NCI-H2029 treated with DMSO at 0.1 percent for 48 hours (cell line): ENCODE measurements at places on chromosomes 1 and 21.
A peak's percentile ranks its signal among the peaks of the same experiment; 100 is the strongest.

- DNase-seq = no peak
These were observed 56.7 kb downstream of the ARHGAP29 start for GRCh38 chr1:94180650-94181049.

DNA sequence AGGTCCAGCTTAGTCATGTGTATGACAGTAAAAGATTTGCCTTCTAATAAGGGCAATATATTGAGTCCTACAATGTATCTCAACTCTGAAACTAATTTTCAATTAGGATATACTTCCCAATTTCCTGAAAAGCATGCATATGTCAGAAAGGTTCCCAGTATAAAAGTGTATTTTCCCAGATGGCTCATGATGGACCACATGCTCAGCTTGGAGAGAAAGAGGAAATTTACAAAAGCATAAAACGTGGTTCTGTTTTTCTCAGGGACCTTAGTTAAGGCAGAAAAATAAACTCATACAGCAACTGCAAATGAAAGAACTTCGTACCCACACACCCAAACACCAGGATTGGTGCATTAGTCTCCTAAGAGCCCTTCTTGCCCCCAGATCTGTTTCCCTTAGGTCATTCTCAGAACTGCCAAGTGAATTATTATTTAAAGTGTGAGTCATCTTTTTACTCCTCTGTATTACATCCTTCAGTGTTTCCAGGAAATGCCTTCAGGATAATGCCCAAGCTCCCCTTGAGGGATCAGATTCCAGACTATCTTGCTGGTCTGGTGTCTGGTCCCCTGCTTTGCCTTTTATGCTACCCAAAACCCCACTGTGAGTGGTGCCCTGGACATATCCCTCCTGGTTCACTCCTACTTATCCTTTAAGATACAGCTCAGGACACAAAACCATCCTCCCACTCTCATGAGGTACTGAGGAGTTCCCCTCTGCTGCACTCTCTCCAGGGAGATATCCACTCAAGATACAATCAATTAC lies 57.4 kb downstream of the SSX2IP start:
- DNase-seq = no peak

DNA sequence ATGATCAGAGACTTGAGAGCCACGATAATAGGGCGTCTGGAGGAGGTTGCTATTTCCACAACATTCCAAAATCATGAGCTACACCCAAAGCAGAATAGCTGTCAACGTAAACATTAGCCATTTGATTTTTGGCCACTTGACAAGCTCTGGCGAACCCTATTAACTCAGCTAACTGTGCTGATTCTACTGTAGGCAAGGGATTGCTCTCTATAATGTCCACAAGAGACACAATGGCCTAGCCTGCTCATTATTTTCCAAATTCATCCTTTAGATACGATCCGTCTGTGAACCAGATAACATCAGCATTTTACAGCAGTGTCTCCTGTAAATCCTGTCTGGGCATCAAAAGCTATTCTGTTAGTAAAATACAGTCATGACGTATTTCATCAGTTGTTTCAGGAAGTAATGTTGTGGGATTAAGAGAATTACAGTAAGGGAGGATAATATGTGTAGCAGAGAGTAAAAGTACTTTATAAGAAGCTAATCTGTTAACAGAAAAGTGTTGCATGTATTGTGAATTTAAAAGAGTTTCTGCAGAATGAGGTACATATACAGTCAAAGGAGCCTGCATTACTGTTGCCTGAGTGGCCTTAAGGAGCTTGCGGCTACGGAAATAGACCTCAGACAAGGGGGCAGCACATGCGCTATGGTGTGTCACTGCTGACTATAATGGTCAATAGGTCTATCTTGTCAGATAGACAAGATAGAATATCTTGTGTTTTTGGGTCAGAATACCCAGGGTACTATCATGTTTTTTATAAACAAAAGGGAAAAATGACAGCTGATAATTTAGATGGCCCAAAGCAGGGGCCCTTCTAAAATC lies 44.9 kb upstream of the TINAGL1 start:
- no peak for DNase-seq

GRCh38 chr1:30516485-30516858 lies 206.9 kb downstream of the MATN1 start:
- DNase-seq = no peak

DNA sequence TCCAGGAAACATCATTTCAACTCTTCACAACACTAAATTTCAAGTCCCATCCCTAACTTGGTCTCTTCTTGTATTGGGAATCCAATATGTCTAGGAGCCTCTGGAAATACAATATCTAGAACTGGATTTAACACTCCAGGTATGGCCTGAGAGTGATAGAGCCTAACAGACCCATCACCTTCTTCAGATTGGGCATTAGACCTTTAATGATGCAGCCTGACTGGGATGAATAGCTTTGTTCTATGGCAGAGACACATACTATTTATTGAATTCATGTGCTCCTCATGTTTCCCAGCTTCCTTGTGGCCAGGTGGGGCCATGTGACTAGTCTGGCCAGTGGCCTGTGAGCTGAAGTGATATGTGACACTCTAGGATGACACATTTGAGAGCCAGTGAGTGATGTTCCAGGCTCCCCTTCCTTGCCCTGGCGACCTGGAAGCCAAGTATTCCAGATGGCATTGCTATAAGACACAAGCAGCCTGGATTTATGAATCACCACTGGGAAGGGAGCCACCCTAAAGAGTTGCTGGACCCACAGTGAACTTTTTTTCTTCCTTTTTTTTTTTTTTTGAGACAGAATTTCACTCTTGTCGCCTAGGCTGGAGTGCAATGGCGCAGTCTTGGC lies 31.0 kb upstream of the POU3F1 start:
- DNase-seq = peak; percentile 49

DNA sequence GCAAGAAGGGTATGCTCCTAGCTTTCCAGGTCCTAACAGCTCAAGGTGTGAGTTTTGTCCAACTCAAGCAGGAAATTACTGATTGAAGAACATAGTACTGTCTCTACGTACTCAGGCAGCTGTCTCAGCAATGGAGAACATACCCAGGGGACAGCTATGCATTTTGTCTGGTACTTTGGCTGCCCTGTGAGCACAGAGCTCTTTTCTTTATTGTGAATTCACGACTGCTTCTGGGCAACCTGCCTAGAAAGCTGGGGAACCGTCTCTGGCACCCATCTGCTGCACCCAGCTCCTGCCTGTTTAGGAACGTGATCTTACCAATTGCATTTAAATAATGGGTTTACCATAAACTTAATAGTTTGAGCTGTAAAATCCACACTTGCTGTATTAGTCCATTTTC lies 258.1 kb downstream of the HHAT start:
- DNase-seq = no peak

DNA sequence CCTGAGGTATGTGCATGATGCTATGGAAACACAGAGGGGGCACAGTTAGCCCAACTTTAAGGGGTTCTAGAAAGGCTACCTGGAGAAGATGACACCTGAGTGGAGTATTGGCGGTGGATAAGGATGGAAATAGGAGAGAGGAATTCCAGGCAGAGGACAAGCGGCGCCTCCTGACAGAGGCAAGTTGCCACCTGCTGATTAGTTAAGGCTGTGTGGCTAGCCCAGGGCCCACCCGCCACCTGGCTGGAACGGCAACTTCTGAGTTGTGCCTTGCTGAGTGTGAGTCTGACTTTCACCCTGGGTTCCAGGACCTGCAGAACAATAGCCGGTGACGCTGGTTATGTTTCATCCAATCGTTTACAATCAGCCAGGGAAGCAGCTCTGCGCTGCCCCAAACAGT lies 126.9 kb upstream of the LMO4 start:
- DNase-seq = no peak

DNA sequence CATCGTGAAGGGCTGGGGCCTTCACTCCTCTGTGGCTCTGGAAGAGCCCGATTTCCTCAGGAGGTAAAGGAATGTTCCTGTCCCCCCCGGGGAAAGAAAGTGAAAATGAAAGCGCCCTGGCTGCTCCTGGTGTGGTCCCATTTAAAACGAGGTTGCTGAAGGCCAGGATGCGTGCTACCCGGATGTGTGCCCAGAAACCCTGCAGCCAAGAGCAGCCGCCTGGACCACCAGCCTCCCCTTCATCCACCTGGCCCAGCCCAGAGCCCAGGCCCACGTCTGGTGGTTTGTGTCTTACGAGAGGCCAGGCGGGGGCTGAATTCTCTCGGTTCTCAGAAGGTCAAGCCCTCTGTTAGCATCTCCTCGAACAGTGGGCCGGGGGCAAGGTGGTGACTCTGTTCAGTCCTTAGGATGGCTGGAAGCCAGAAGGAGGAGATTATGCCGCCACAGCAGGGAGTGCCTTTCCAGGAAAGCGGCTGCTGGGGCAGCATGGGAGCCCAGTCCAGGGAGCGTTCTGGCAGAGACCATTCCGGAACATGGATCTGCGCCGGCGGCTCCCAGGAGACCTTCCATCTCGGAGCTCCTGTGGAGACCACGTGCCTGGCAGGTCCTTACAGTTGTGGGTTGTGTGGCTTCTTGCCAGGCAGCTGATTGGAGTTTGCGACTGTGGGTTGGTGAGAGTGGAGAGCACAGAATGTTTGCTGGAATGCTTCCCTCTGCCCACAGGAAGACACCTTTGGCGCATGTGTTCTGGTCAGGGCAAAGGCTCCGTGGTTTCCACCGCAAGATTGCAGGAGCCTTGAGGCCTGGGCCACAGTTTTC lies 1.4 kb downstream of the GUK1 start:
- no peak for DNase-seq

- no peak for DNase-seq
These were observed 41.1 kb downstream of the PRKAA2 start for GRCh38 chr1:56686169-56686568.

GRCh38 chr1:98086796-98087441 lies 166.1 kb upstream of the DPYD start:
- no peak for DNase-seq

DNA sequence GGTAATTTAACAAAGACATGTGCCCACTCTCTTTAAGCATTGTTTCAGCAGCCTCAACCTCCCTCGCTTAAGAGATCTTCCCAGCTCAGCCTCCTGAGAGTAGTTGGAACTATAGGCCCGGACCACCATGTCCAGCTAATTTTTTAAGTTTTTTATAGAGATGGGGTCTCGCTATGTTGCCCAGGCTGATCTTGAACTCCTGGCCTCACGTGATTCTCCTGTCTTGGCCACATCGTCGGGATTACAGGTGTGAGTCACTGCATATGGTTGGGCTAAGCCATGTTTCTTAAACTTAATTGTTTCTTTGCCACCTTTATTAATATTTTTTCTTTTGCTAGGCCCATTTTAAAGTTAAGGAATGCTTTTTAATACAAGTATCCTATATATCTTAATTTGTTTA lies 18.6 kb upstream of the AGPAT3 start:
- DNase-seq = no peak

DNA sequence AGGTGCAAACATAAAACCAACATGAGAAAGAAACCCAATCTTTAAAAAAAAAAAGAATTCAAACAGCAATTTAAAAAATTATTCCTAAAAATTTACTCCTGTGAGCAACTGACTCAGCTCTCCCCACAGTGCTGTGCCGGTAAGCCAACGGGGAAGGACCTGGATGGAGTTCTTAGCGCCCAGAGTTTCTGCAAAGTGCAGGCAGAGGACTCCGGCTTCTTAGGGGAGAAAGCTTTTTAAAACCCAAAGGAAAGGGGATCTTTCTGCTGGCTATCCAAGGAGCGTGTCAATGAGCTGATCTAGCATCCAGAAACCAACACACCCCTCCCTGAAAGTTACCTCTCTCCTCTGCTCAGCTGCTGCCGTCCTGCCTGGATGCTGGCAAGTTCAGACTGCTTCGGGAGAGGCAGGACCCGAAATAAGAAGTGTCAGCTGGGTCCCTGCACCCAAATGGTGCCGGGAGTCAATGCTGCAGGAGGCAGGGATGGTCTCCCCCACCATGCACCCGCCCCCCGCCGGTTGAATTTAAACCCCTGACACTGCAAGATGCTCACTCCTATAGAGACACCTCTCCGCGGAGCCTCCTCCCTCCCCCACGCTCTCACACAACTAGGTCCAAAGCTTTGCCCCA lies 32.2 kb upstream of the H6PD start:
- no peak for DNase-seq

DNA sequence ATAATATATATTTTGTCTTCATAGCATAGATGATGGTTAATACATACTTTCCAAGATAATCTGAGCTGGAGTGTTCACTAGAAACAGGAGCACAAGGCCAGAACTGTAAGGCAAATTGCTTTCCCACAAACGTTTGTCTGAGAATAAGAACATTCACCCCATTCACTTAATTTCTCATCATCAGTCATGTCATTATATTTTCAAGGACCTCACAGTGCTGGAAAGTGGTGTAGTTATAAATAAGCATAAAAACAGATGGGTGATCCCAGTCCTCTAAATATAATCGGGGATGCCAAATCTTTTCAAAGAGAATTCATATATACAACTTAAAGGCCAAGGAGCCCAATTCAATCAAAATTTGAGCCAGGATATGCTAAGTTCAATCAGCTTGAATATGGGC lies 8.4 kb downstream of the PRRX1 start:
- DNase-seq = no peak

GRCh38 chr1:179025125-179025974 lies at the start of gene FAM20B:
Gene FAM20B, plus strand, starts transcription at chr1:179025894. Its CDS starts 17,954 bp downstream, at chr1:179043848.
- DNase-seq = peak; percentile 9

- DNase-seq = no peak
These were observed 40.3 kb downstream of the ZZZ3 start for GRCh38 chr1:77642196-77642595.

DNA sequence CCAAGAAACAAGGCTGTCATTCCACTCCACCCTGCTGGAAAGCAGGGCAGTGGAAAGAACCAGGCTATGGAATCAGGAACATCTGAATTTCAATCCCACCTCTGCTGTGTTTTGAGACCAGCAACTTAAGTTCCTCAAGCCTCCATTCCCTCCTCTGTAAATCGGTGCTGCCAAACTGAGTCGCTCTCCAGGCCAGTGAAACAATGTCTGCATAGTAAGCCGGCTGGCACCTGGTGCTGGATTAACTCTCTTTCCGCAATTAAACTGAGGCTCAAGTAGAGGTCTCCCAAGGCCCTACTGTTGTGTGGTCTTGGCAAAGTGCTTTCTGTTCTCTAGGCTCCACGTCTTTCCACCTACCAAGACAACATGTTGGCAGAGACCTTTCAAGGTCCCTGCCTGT lies 65.3 kb downstream of the SSBP3 start:
- DNase-seq = no peak
